Left cardiac atrium (tissue), 4 donors: ENCODE measurements at places on chromosomes 7 and 10. TPM values are rescaled to one million over a fixed set of nuclear protein-coding genes. Genes with fewer than 3 reads are reported as not detected.

CFAP70 gene
- 1.5 TPM for total RNA-seq

ARPC1A gene
- 112 TPM for total RNA-seq

FOXI2 gene
- total RNA-seq, result 0.29 TPM

DNA sequence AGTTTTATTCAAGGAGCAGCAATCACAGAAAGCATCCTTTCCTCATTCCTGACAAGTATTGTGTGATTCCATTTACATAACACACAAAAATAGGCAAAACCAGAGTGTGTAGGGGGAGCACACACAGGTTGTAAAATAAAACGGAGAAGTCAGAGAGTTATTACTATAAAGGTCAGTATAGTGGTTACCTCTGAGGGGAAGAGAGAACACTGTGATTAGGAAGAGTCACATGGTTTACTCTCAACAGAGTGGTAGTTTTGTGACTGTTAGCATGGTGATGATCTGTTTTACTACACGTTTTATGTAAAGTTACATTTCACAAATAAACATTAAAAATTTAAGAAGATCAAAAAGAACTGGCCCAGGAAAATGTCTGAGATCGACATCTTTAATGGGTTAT, 74.6 kb downstream of the VPS41 start:
- DNase-seq, result no peak

- no peak for DNase-seq
These were observed 10.4 kb downstream of the CHCHD3 start for GRCh38 chr7:133071506-133071905.
